ENCODE measurements at places on chromosomes 6 and 20. TPM values are rescaled to one million over a fixed set of nuclear protein-coding genes. Genes with fewer than 3 reads are reported as not detected.

GRCh38 chr20:57180954-57181353, 85.5 kb downstream of the BMP7 start:
- H3K27me3 ChIP-seq = no peaks in the 10 kb centered on the region
- no peak overlapping the region for H3K27ac ChIP-seq
- no peak for DNase-seq
- no peaks in the 10 kb centered on the region for H3K4me1 ChIP-seq

- H3K4me3 ChIP-seq = peak overlapping the region; percentile 96
- peak; percentile 78 for DNase-seq
- H3K36me3 ChIP-seq = no peaks in the 10 kb centered on the region
- no peaks in the 10 kb centered on the region for H3K4me1 ChIP-seq
- no peaks in the 10 kb centered on the region for H3K27me3 ChIP-seq
- peak overlapping the region; percentile 94 for H3K27ac ChIP-seq
Measured at GRCh38 chr20:21125072-21125848, 622 bp upstream of the KIZ start.

- H3K27me3 ChIP-seq = no peaks in the 10 kb centered on the region
- no peak overlapping the region for H3K4me3 ChIP-seq
- no peak for DNase-seq
- H3K36me3 ChIP-seq = peaks cover 71% of the 10 kb centered on the region
Measured at GRCh38 chr6:137877606-137878005, 10.5 kb downstream of the TNFAIP3 start.

GRCh38 chr6:120857422-120857821, 476.9 kb downstream of the TBC1D32 start:
- no peaks in the 10 kb centered on the region for H3K36me3 ChIP-seq
- DNase-seq = no peak
- H3K27me3 ChIP-seq = no peaks in the 10 kb centered on the region
- no peak overlapping the region for H3K27ac ChIP-seq
- H3K4me3 ChIP-seq = no peak overlapping the region

DNA sequence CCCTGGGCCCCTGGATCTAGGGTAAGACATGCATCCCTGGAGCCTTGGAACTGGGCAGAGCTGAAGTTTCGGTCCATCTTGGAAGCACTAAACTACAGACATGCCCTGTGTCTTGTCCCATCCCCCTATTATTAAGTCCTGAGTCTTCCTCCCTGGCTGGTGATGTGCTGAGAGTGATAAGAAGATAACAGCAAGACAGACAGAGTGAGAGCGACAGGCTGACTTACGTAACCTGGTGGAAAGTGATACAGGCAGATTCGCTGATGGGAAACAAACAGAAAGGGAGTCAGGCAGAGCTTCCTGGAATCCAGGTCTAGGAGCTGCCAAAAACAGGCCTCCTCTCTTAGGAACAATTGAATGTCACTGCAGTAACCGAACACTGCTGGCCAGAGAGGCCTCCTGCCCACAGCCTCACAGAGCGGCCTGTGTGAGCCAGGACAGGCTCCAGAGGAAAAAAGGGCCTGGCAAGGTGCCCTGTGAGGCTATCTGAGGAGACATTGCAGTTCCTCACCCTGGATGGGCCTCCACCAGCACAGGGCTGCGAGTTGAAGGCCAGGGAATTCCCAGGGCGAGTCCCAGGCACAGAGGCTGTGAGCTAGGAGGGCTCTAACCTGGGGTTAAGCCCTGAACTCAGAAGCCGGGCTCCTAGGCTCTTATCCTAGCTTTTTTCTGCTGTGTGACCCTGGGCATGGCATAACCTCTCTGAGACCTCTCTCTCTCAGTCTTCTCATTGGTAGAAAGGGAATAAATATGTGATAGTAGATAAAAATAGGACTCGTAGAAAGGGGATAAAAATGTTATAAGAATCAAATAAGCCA, 34.2 kb upstream of the B4GALT5 start:
- no peaks in the 10 kb centered on the region for H3K27me3 ChIP-seq
- H3K4me3 ChIP-seq = no peak overlapping the region
- DNase-seq = peak; percentile 97
- H3K4me1 ChIP-seq = peaks cover 34% of the 10 kb centered on the region

GRCh38 chr6:140623498-140623897, 1249.0 kb upstream of the CITED2 start:
- no peaks in the 10 kb centered on the region for H3K4me1 ChIP-seq
- H3K27ac ChIP-seq = no peak overlapping the region
- H3K4me3 ChIP-seq = no peak overlapping the region

DNA sequence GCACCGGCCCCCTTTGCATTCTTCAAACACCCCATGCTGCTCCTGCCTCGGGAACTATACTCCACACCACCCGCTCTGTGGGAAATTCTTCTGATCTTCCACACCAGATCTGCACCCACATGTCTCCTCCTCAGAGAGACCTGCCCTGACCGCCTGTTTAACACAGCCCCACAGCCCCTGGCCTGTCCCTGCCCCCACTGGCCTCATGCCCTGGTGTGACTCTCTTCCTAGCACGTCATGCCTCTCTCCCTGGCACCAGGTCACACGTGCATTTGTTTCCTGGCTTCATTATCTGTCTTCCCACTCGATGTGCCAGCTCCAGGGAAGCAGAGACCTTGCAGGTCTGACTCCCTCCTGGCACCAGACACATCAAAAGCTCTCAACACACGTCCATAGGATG, 79.6 kb downstream of the ANKRD60 start:
- peaks cover 18% of the 10 kb centered on the region for H3K27me3 ChIP-seq
- H3K4me1 ChIP-seq = no peaks in the 10 kb centered on the region
- no peak overlapping the region for H3K27ac ChIP-seq

- H3K27me3 ChIP-seq = no peaks in the 10 kb centered on the region
- H3K27ac ChIP-seq = no peak overlapping the region
- H3K4me3 ChIP-seq = no peak overlapping the region
Measured at GRCh38 chr20:23148731-23149570, 62.8 kb upstream of the CD93 start.

DNA sequence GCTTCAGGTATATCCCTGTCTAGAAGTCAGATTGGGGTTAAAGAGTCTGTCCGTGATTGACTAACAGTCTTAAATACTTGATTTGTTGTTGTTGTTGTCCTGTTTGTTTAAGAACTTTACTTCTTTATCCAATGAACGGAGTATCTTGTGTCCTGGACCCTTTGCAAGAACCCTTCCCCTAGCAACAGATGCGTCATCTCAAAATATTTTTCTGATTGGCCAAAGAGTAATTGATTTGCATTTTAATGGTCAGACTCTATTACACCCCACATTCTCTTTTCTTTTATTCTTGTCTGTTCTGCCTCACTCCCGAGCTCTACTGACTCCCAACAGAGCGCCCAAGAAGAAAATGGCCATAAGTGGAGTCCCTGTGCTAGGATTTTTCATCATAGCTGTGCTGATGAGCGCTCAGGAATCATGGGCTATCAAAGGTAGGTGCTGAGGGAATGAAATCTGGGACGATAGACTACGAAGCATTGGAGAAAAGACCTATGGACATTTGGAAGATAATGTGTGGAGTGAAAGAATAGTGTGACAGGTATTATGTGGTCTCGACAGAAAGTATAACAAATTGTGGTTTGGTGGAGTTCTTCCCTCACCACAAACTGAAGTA, at the start of gene HLA-DRA:
Gene HLA-DRA (plus strand): TSS at position 286 of the 613 bp plus-strand sequence. CDS start 64 bp downstream, at position 350.
- no peak for DNase-seq
- H3K4me3 ChIP-seq = peak within 1 kb of the TSS; percentile 23
- H3K36me3 ChIP-seq = no peaks in the 10 kb centered on the region
- no peaks in the 10 kb centered on the region for H3K4me1 ChIP-seq

DNA sequence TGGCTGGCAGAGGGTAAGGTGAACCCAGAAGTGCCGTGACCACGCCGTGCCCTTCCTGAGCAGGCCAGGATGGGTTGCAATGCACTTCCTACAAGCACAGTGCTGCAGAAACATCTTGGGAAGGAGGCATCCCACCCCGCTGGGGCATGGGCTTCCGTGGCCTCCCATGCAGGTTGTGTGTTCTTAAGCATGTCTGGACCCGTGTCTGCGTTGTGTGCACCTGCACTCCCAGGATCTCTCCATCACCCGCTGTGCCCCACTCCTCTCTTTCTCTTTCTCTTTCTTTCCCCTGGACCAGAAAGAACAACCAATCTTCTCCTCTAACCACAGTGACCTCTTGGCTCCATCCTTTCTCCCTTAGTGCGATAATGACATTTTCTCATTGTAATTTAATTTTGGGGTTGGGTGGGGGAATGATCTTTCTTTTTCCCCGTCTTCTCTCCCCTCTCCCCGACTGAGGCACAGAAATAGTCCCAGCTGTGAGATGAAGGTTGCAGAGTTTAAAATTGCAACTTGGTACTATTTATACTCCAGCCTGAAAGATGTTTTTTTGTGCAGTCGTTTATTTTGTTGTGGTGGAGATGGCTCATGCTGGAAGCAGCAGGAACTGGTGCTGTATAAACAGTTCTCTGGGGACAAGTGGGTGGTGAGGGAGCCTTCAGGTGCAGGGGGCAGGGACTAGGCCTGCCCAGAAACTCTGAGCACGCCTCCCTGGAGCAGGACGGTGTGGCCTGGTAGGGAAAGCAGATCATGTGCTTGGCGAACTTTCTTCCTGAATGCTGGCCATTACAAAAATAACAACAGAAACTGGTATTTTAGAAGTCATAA, 20.5 kb downstream of the BCAS4 start:
- peaks cover 12% of the 10 kb centered on the region for H3K4me1 ChIP-seq
- no peaks in the 10 kb centered on the region for H3K27me3 ChIP-seq
- H3K4me3 ChIP-seq = no peak overlapping the region
- no peaks in the 10 kb centered on the region for H3K36me3 ChIP-seq
- no peak for DNase-seq

DNA sequence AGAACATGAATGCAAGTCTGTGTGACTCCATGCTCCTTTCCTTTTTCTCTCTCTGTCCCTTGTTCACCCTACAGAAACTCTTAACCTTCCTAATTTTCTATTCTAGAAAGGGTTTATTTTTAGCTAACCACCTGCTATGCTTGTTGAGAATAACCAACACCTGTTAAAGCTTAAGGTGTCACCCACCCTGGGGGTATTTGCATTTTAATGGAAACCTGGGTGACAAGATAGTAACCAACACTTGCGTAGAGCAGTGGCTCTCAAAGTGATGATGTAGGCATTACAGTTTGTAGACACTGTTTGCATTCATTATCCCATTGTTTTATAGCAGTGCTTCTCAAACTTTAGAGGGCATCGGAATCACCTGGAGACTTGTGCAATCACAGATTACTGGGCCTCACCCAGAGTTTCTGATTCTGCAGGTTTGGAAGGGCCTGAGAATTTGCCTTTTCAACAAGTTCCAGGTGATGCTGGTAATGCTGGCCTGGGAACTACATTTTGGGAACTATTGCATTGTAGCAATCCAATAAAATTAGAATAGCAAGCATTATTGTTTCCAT, 114.4 kb upstream of the ARMC2 start:
- H3K4me3 ChIP-seq = no peak overlapping the region
- no peaks in the 10 kb centered on the region for H3K27me3 ChIP-seq
- DNase-seq = no peak
- H3K36me3 ChIP-seq = no peaks in the 10 kb centered on the region

- H3K4me1 ChIP-seq = peaks cover 6% of the 10 kb centered on the region
- no peaks in the 10 kb centered on the region for H3K36me3 ChIP-seq
- no peak for DNase-seq
- H3K4me3 ChIP-seq = no peak overlapping the region
- H3K27ac ChIP-seq = no peak overlapping the region
- H3K27me3 ChIP-seq = no peaks in the 10 kb centered on the region
Measured at GRCh38 chr6:150412221-150412620, 43.4 kb downstream of the IYD start.

GRCh38 chr6:11650711-11651110, 113.2 kb downstream of the TMEM170B start:
- no peaks in the 10 kb centered on the region for H3K36me3 ChIP-seq
- no peak for DNase-seq
- no peaks in the 10 kb centered on the region for H3K4me1 ChIP-seq

GRCh38 chr6:154469306-154469935, 41.1 kb downstream of the CNKSR3 start:
- no peak overlapping the region for H3K4me3 ChIP-seq
- DNase-seq = no peak
- no peaks in the 10 kb centered on the region for H3K36me3 ChIP-seq
- H3K4me1 ChIP-seq = peaks cover 32% of the 10 kb centered on the region
- no peak overlapping the region for H3K27ac ChIP-seq

- no peaks in the 10 kb centered on the region for H3K36me3 ChIP-seq
- H3K27ac ChIP-seq = no peak overlapping the region
- H3K4me1 ChIP-seq = peaks cover 7% of the 10 kb centered on the region
- DNase-seq = no peak
- H3K27me3 ChIP-seq = no peaks in the 10 kb centered on the region
Measured at GRCh38 chr6:42899871-42900270, 16.0 kb upstream of the PTCRA start.

DNA sequence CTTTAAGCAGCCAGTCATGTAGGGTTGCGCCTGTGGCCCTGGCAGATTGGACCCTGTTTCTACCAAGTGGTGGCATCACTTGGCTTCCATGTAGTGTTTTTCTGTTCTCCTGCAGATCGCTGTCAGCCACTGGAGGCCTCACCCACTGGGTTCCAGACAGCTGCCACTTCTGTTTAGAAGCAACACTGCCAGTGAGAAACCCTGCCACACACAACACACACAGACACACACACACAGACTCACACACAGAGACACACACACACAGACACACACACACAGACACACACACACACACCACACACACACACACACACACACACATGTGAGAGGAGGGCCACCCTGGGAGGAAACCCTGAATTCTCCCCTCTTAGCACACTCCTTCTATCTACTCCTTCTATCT, 51.8 kb downstream of the UTRN start:
- H3K4me3 ChIP-seq = no peak overlapping the region
- no peaks in the 10 kb centered on the region for H3K36me3 ChIP-seq
- no peak overlapping the region for H3K27ac ChIP-seq
- peaks cover 19% of the 10 kb centered on the region for H3K4me1 ChIP-seq
- no peaks in the 10 kb centered on the region for H3K27me3 ChIP-seq
- DNase-seq = no peak

DNA sequence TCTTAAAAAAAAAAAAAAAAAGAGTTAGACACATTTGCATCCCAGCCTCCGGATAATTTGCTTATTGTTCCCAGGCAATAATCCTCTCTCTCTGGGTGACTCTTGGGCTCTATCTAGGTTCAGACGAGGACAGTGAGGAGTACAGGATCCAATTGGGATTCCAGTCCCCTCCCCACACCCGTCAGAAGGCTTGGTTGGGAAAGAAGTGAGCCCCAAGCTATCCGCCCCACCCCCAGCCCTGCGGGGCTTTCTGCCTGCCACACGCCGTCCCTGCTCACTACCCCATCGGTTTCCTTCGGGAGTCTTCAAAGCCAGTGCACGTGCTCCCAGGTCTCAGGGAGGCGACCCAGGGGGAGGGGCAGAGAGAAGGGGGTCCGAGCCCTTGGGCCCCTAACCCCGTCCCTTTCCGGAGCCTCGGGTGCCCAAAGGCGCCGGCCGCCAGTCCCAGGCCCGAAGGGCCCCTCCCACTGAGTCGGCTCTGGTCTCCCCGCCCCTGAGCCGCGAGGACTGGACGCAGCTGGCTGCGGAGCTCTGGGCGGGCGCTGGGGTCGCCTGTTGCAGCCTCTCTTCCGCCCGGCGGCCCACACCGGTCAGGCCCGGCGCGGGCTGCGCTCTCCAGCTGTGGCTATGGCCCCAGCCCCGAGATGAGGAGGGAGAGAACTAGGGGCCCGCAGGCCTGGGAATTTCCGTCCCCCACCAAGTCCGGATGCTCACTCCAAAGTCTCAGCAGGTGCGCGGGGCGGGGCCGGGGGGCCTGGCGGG, 2.5 kb downstream of the MYMX start:
- H3K36me3 ChIP-seq = no peaks in the 10 kb centered on the region
- H3K4me3 ChIP-seq = peak overlapping the region; percentile 52
- peak overlapping the region; percentile 98 for H3K27ac ChIP-seq
- peak; percentile 95 for DNase-seq
- no peaks in the 10 kb centered on the region for H3K27me3 ChIP-seq

The CRISP3 gene
- total RNA-seq = not detected

The RHAG gene
- 0.83 TPM for total RNA-seq

The PGC gene
- total RNA-seq = not detected

The AVP gene
- total RNA-seq = not detected

The SAMD3 gene
- total RNA-seq = 0.81 TPM

The TMEM217 gene
- total RNA-seq = 0.55 TPM

The GGTLC1 gene
- not detected for total RNA-seq

The ZNF391 gene
- 14.1 TPM for total RNA-seq
